ENCODE measurements at places on chromosomes 1 and 21.

DNA sequence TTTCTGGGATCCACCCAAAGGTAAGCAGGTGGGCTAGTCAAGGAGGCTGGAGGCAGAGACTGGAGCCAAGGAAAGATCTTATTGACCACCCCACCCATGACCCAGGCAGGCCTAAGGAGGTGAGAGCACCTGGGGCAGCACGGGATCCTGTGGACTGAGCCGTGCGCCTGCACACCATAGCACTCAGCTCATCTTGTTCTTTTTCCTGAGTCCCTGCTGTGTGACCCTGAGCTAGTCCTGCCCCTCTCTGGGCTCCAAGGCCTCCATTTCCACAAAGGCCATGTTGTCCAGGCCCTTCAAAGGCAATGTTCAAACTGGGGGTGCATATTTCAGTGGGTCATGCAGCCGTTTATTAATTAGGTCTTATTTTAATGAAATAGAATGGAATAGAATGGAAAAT is 7.2 kb downstream of the FAM131C start:
- no peak for DNase-seq

DNA sequence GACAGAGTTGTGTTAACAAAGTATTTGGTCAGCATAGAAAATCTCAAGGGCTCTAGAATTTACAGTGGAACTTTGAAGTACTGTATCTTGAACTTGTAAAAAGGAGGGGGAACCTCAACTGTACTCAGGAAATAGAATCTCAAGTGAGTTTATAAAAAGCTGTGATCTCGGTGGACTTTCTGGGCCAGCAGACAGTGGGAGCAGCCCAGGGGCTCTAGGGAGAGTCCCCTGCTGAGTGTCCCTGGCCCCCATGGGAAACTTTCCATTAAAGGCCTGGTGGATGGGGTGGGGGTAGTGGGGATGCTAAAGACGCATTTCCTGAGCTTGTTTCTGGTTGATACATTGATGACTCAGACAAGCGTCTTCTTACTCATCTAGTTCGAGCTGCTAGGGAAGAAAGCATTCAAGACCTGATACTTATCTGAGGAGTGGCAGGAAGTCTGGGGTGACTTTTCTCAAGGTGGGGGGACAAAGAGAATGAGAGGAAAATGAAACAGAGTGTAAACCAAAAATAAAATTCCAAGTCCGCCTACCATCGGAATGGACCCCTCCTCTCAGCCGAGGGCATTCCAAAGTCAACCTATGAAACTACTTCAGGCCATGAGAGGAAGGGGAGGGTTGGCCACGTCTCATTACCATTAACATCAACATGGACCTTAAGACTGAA is 65.5 kb downstream of the NID1 start:
- DNase-seq, result no peak

DNA sequence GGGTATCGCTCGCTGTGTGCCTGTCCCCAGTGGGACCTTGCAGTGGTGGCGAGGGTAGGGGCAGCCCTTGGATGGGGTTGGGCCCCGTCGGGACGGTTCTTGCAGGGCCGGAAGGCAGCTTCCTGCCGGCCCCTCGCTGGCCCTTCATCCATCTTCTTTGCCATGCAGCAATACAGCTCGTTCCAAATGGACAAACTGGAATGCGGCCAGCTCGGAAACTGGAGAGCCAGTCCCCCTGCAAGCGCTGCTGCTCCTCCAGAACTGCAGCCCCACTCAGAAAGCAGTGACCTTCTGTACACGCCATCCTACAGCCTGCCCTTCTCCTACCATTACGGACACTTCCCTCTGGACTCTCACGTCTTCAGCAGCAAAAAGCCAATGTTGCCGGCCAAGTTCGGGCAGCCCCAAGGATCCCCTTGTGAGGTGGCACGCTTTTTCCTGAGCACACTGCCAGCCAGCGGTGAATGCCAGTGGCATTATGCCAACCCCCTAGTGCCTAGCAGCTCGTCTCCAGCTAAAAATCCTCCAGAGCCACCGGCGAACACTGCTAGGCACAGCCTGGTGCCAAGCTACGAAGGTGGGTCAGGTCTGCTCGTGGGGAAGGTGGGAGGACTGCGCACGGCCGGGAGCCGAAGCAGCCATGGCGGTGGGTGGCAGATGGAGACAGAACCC is 45.8 kb downstream of the SIM2 start:
- DNase-seq, result no peak

DNA sequence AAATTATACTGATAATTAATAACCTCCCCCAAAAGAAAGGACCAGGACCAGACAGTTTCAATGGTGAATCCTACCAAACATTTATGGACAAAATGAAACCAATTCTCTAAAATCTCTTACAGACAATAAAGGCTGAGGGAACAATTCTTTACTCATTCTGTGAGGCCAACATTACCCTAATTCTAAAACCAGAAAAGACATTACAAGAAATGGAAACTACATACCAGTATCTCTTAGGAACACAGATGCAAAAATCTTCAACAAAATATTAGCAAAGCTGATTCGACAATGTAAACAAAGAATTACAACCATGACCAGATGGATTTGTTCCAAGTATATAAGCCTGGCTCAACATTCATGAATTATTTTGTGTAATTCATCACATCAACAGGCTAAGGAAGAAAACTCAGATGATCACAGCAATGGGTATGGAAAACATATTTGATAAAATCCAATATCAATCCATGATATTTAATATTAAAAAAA is 8.6 kb downstream of the TMED5 start:
- DNase-seq, result no peak

GRCh38 chr1:160544647-160545046 is 21.6 kb upstream of the SLAMF6 start:
- no peak for DNase-seq

DNA sequence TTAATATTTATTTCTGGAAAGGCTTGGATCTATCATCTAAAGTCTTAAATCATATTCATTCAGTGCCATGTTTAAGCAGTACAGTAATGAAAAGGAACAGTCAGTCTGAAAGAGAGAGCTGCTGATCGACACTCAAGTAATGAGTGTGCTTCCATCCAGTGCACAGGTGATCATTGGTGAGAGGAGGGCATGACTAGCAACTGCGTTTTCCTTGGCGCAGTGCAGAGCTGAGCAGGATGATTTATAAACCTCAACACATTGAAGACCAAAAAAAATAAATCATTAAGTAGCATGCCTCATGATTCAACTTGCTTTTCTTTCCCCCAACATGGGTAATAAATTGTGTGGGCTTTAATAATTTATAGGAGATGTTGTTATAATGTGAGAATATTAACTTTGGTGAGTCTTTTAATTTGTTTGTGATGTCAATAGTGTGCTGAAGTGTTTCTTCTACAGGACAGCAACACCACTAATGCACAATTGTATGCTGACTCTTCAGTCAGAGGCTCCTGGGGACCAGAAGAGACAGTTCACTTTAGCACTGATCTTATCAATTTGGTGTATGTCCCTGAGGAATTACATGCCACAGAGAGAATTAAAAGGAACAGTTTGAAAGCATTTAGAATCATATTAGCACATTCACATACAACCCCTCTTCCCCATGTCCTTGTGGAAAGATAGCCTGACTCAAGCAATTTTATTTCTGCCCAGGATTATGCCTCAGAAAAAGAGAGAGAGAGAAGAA is 199.7 kb upstream of the ADGRL2 start:
- no peak for DNase-seq

- no peak for DNase-seq
Measured at GRCh38 chr21:16388291-16388690, 658.5 kb downstream of the USP25 start.

DNA sequence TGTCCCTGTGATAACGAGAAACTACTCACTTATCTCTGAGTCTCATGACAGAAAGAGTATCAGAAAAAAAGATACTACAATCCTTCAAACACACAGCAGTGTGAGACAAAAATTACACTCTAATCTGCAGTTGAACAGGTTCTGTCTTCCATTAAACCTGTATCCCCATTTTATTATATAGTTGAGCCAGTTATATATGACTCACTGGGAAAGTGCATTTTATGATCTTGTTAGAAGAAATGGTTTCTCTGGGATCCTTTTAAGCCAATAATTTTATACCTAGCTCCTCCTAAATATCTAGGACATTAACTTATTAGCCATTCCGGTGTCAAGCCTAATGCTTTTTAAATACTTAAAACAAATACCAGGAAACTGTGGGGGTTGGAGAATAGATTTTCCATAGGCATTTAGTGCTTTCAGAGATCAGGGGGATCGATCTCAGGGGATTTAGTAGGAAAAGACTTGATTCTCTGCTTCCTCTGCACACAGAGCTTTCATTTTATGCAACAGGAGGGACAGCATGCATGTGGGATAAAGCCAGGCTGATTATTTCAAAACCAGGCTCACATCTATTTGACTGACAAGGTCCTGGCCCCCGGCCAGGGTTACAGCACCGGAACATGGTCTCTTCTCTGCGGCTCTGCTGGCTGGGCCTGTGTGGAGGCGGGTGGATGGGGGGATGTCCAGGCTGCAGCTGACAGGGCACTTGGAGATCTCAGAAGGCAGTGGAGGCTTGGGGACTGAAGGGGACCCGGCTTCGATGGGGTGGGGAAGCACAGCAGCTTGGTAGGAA is 310.6 kb downstream of the DISC1 start:
- peak; percentile 27 for DNase-seq

GRCh38 chr1:64703600-64703999 is 41.3 kb upstream of the RAVER2 start:
- no peak for DNase-seq

DNA sequence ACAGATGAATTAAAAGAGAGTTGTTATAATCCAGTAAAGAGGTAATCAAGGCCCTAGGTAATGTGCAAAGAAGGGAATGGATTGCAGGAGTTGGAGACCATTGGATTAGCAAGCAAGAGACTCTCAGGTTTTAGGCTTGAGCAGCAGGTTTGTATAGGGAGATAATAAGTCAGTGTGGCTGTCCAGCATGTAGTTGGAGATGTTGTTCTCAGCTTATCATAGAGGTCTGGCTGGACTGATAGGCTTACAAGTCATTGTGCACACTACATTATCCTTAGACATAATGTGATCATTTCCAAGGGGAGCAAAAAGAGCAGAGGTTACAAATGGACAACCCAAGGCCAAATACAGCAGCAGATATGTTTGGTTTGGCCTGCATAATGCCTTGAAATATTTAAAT is 45.9 kb upstream of the SAMD13 start:
- no peak for DNase-seq

GRCh38 chr1:30662291-30662840 is 61.0 kb downstream of the MATN1 start:
- DNase-seq, result no peak

GRCh38 chr1:21924503-21925005 is 12.6 kb downstream of the HSPG2 start:
- DNase-seq, result no peak

DNA sequence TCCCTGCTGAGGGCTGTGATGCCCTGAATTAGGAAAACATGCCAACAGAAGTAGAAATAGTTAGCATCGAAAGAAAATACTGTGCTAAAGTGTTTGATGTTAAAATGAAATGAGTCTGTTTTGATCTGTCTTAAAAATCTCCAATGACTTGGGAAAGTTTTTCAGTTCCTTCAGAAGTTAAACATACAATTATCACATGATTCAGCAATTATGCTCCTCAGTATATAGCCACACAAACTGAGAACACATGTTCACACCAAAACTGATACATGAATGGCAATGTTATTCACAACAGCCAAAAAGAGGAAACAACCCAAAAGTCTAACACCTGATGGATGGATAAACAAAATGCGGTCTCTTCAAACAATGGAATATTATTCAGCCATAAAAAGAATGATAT is 130.6 kb downstream of the PTPN14 start:
- no peak for DNase-seq

GRCh38 chr21:45146801-45147200 is 72.4 kb downstream of the ADARB1 start:
- DNase-seq, result no peak

DNA sequence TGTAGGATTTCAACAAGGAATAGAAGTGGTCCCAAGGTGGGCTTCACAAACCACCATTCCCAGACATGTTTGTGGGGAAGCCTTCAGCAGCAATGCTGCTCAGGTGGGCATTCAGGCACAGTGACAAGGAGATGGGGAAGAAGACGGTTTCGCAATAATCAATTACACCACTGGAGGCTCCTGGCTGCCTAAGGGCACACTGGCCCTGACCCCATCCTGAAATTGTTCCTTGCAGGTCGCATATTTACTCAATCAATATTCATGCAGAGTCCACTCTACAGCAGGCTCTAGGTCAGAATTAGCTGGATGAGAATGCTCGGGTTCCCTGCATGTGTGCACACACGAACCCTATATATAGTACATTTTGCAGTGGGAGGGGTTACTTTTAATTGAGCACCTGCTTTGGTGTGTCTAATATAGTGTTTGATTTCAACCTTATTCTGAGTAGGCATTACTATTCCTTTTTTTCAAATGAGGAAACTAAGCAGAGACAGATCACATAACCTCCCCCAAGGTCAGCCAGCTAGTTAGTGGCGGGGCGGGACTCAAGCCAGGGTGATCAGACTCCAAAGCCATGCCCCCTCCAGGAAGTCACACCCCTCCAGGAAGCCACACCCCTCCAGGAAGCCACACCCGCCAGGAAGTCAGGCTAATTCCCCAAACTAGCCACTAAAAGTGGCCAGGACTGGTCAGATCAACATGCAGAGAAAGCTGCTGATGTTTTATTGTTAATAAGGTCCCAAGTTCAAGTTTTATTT is 106.5 kb downstream of the HLCS start:
- DNase-seq, result no peak

DNA sequence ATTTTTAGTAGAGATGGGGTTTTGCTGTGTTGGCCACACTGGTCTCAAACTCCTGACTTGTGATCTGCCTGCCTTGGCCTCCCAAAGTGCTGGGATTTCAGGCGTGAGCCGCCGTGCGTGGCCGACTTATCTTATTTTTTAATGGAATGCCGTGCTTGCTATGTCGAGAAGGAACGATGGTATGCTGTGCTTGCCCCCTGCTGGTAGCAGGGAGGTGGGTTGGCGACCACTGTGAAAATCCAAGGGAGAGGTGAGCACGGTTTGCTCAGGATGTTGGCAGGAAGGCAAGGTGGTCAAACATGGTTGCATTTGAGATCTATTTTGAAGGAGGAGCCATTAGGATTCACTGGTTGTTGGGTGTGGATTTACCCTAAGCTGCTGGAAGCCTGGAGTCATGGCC is 45.8 kb upstream of the RCC2 start:
- no peak for DNase-seq

- DNase-seq, result no peak
Measured at GRCh38 chr1:15123925-15124324, 29.6 kb upstream of the TMEM51 start.

DNA sequence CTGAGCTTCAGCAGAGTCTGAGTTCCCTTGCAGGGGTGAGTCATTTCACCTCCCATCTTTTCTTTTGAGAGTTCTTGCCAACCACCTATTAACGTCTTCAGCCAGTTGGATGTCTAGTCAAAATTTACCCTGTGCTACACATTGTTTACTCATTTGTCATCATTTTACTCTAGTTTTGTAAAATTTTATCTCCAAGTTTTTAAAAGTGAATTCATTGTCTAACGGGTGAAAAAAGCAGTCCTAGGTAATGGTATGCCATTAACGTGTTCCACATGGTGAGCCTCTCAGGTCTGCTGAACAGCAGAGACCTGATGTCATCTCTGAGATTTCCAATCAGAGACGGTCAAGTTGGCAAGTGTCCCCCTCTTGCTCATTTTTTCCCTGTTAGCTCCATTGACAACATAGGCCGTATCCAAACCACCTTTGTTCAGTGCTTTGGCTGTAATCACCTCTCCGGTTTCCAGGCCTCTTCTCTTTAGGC is 85.4 kb downstream of the TBX15 start:
- no peak for DNase-seq

GRCh38 chr1:219113261-219113660 is 60.4 kb upstream of the LYPLAL1 start:
- no peak for DNase-seq
